Stimulated activated CD4-positive, alpha-beta T cell treated with anti-CD3 and anti-CD28 coated beads, Interleukin-1b, Interleukin-23, amount 100 ng/mL, for 1 hour (primary cell): ENCODE measurements at places on chromosomes 11 and 22.

GRCh38 chr22:24996420-24996952, 44.0 kb downstream of the KIAA1671 start:
- DNase-seq: no peak

DNA sequence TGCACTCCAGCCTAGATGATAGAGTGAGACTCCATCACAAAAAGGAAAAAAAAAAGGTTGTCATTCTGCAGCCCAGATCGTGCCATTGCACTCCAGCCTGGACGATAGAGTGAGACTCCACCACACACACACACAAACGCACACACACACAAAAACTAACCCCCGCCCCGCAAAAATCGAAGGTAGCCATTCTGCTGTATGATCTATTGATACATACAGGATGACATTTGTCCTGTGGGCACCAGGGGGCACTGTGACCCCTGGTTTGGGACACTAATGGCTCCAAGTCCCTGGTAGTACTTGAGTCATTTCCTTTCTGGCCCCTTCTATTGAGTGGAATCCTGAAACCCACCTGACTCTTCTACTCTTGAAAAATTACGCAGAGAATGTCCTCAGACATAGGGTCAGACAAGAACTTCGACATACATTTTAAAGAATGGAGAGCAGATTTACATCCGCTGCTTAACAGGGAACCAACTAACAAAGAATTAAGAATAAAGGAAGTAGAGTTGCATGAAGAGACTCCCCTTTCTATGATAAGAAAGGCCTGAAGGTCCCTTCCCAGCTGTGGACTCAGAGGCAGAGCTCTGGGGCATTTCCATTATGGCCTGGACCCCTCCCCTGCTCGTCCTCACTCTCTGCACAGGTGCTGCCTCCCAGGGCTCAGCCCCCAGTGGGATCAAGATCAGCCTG, 35.0 kb upstream of the PRAME start:
- DNase-seq: peak; percentile 19

DNA sequence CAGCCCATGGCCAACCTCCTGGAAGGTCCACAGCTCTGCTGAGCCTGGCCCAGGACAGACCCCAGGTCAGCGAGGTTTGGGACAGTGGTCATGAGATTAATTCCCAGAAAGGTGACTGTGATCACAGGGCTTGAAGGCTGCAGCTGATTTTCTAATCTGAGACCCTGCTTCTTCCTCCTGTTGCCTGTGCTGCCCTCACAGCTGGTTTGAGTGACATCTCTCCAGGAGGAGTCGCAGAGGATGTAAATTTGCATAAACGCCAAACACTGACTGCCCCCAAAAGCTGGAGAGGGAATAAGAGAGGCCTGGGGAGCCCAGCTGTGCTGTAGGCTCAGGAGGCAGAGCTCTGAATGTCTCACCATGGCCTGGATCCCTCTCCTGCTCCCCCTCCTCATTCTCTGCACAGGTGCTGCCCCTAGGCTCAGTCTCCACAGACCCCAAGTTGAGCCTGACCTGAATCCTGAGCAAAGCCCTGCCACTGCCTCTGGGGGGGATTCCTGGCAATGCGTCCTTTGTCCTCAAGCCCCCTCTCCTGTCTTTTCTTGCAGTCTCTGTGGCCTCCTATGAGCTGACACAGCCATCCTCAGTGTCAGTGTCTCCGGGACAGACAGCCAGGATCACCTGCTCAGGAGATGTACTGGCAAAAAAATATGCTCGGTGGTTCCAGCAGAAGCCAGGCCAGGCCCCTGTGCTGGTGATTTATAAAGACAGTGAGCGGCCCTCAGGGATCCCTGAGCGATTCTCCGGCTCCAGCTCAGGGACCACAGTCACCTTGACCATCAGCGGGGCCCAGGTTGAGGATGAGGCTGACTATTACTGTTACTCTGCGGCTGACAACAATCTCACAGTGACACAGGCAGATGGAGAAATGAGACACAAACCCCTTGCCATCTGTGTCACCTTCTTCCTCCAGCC, 23.8 kb downstream of the GGTLC2 start:
- DNase-seq: no peak

GRCh38 chr11:133842730-133843129, 2.6 kb downstream of the SPATA19 start:
- no peak for DNase-seq

GRCh38 chr11:121489823-121490222, 37.1 kb upstream of the SORL1-AS1 start:
- DNase-seq: no peak

DNA sequence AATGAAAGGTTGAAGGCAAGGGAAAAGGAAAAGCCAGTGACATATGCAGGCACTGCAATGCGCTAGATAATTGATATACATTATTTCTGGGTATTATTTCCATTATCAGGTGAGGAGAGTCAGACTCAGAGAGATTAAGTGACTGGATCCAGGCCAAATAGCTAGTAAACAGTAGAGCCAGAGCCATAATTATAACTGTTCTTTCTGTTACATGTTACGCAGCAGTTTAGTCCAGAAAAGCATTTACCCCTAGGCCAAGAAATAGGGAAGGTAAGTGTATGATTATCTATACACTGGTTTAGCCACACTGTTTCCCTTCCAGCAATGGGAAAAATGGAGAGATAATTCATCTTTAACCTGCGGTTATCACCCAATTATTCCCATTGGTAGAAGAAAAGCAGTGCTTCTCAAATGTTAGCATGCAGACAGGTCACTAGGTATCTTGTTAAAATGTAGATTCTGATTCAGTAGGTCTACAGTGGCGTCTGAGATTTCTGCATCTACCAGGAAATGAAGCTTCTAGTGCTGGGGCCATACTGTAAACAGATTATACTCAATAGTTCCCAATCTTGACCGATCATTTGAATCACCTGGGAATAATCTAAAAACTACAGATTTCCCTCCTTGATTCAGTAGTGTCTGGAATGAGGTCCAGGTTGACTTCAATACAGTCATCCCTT, 69.4 kb downstream of the RBFOX2 start:
- DNase-seq: no peak

GRCh38 chr11:80163441-80163840, 722.6 kb upstream of the TENM4 start:
- DNase-seq: no peak

GRCh38 chr11:126194121-126194543, 17.3 kb downstream of the RPUSD4 start:
- DNase-seq: no peak

DNA sequence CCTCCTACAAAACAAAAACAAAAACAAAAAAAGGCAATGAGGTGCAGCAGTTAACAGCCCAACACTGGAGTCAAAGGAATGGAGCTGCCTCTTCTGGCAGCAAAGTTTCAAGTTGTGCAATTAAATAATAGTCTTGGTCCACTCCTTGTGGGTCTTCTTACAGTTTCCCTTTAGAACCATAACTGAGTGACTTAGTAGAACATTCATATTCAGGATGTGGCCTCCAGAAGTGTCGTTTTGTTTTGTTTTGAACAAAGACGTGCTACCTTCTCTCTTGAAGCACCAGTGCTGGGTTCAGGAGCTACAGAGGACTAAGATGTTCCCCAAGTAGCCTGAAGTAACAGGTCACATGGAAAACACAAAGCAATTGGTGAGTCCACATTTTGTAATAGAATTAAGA, 2.0 kb upstream of the JAML start:
- no peak for DNase-seq

GRCh38 chr11:70038034-70038834, 39.9 kb upstream of the ANO1 start:
- DNase-seq: no peak

DNA sequence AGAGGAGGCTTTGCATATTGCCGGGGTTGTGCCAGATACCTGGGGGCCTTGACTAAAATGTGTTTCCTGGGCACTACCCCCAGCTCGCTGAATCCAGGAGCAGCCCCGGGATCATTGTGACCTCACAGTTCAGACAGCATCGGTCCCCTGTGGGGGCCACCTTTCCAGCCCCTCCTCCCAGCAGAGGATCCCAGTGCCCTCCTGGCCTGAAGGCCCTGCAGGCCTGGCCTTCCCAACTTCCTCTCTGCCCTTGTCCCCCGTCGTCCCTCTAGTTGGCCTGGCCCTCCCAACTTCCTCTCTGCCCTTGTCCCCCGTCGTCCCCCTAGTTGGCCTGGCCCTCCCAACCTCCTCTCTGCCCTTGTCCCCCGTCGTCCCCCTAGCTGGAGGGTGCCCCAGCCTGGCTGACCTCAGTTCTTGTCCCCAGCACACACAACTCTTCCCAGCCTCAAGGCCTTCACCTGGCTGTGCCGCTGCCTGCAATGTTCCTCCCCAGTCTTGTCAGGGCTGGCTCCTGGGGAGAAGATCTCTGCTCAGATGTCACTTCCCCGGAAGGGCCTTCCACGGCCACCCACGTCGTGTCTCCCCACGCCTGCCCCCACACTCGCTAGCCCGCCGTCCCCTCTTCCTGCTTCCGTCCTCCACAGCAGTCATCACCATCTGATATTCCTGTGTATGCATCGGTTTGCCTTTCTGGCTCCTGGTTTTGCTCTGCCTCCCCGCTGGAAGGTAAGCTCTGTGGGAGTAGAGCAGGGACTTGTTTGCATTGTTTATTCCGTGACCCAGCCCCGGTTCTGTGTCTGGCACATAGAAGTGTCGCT, 12.6 kb upstream of the ANO1 start:
- DNase-seq: no peak

DNA sequence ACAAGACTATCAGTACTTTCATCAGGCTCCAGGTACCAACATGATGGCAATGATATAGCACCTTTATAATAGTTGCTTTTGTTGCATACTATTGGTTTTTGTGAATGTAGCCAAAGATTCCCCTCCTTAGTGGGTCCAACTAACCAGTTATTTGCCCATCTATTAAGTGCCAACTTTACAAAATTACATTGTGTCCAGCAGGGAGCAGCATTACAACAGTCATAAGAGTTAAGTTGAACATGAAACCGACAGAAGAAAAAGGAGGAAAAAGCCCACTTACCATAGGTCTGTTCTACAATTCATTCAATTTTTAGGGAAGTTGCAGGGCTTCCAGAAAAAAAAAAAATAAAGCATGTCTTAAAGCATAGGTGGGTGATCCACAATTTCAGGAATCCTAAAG, 21.6 kb downstream of the IMMP1L start:
- DNase-seq: no peak

DNA sequence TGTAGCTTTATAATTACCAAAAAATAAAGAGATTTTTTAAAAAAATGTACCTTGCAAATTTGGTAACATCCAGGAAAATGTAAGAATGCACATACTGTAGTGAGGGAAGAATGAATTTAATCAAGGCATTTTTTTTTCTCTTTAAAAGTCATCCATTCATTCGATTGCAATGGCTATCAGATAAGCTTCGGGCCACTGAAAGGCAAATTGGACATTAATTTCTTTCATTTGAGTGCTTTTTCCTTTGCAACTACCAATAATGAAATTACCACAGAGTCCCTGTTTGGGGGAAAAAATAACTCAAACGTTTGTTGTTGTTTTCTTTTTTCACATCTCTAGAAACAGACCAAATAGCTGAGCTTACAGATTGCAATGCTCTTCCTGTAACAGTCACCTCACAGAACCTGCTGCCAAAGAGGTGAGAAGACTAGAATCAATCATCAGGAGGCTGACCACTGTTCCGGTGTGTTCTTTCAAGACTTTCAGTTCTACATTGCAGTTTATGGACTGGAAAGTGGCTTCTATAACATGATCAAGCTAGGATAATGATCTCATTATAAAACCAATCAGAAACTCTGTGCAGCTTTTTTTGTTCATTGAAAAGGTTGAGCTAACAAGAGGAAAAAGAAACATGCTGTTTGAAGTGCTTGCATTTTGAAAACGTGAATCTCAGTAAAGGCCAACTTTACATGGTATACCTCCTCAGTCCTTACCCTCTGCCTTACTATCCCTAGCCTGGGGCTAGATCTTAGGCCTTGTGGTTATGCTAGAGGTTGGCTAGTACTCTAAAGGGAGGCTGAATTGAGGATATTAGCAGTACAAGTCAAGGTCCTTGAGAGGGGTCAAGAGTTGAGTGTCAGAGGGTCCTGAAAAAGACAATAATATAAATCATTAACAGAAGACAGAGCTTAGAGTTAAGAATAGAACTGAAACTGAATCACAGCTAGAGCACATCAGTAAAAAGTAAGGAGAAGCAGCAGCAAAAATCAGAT, 1276.1 kb downstream of the LRRC4C start:
- DNase-seq: no peak

- no peak for DNase-seq
These were observed 14.7 kb downstream of the TBC1D10A start for GRCh38 chr22:30312053-30312452.

GRCh38 chr11:62573006-62573591, 592 bp downstream of the EEF1G start:
- no peak for DNase-seq

DNA sequence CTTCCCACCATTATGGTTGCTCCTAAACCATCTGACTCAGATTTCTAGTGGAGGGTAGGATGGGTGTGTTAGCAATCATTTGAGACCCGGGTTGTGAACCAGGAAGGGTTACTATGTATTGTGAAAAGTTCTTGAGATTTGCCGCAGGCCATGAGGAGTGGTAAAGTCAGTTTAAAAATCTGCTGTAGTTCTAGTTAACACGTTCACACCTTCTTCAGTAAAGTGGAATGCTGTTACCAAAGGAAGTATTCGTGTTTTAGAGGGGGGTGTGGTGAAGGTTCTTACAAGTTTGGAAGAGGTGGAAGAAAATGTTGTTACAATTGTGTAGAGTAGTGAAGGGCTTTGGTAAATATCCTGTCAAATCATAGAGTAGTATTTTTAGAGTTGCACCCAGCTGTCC, 2.6 kb downstream of the MTMR3 start:
- DNase-seq: no peak

GRCh38 chr11:33976495-33977199, 74.9 kb upstream of the CAPRIN1 start:
- no peak for DNase-seq

- DNase-seq: no peak
These were observed 1.2 kb downstream of the BIRC3 start for GRCh38 chr11:102318469-102318868.

DNA sequence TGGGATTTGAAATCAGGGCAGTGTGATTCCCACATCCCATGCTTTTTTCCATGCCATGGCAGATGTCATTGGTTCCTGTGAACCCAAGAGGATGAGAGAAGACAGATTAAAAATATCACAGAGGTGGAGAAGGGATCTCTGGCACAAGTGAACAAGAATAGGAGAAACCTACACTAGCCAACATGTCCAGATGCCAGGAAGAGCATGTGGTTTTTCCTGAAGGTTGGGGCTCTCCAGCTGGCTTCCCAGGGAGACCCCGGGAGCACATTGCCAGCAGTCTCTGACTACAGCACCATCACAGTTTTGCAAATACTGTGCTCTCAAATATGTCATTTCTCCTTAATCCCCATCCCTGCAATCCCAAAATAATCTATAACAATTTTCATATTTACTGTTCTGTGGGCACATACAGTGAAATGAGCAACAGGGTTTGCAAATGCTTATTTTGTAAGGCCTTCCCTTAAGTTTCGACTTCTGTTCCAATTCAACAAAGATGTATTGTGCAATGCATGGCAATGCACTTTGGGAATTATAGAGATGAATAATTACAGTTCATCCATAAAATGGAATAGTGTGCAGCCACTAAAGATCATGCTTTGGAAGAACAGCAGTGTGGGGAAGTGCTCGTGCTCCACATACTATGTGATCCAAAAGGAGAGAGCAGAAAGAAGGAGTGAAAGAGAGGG, 4.8 kb downstream of the ANKK1 start:
- DNase-seq: no peak
